ENCODE measurements at places on chromosomes 1 and 21. TPM values are rescaled to one million over a fixed set of nuclear protein-coding genes. Genes with fewer than 3 reads are reported as not detected.
A peak's percentile ranks its signal among the peaks of the same experiment; 100 is the strongest.

GRCh38 chr21:25657140-25657539 is 18.1 kb downstream of the JAM2 start:
- no peak for DNase-seq

GRCh38 chr1:156839426-156840109 is 19.3 kb downstream of the INSRR start:
- no peak for DNase-seq

DNA sequence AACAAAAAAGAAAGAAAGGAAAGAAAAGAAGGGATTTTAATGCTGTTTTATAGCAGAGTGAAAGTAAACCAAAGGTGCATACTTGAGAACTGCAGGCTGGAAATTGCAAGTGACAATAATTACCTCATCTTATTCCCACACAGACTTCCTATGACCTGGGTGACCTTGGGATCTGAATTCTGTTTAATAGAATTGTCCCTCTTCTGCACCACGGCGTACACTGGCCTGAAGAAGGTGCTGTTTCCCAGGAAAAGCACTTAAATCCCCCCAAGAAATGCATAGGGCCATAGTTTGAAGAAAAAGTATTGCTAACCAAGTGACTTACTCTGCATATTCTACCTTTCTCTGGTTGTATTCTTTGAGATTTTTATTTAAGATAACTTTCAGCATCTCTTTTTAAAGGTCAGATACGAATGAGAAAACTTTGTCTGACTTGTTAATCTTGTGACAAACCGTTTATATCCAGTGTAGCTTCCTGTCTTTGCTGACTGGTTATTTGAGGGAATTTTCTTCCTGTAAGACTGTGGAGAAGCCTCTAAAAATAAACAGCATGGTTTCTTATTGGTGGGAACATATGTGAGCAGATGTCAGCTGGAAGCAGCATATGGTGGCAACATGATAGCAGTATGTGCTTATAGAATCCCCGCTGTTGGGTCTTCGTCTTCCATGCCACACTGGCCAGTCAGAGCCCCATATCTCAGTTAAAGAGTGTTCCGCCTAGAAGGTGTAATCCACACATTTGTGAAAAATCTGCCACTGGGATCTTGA is 16.3 kb downstream of the TGFB2 start:
- DNase-seq, result peak; percentile 71

RCAN3 gene
- 17.7 TPM for total RNA-seq

- no peak for DNase-seq
Measured at GRCh38 chr1:11479375-11479979, 522 bp downstream of the DISP3 start.
